Activated CD8-positive, alpha-beta memory T cell treated with anti-CD3 and anti-CD28 coated beads for 48 hours (primary cell): ENCODE measurements at places on chromosomes 7 and 10.

GRCh38 chr10:63206997-63207811 lies 74.1 kb downstream of the NRBF2 start:
- DNase-seq = no peak

DNA sequence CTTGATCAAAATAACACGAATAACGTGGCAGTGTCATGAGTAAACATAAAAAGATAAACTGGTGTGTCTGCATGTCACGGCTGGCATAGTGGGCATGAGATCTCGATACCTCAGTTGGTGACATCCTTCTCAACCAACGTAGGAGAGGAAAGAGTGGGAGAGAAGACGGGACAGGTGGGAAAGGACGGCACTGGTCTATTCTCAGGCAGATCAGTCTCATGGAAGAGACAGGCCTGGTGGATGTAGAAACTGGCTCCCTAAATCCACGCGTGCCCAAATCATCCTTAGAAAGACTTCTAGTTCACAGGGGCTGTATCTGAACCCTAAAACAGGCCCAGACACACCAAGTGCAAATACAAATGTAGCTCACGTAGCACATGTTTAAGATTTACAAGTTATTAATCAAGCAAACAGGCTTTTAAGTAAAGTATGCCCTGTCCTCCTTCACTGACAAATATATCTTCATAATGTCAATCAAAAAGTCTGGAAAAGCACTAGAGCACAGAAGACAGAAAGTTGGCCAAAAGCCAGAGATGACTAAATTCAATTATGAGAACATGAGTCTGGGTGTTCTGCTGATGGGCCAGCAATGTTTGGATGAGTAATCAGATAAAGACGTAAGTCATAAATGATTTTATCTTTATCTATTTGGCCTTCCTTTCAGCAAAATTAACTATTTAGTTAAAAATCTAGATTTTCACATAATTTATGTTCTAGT lies 56.3 kb downstream of the SFMBT2 start:
- DNase-seq = no peak

DNA sequence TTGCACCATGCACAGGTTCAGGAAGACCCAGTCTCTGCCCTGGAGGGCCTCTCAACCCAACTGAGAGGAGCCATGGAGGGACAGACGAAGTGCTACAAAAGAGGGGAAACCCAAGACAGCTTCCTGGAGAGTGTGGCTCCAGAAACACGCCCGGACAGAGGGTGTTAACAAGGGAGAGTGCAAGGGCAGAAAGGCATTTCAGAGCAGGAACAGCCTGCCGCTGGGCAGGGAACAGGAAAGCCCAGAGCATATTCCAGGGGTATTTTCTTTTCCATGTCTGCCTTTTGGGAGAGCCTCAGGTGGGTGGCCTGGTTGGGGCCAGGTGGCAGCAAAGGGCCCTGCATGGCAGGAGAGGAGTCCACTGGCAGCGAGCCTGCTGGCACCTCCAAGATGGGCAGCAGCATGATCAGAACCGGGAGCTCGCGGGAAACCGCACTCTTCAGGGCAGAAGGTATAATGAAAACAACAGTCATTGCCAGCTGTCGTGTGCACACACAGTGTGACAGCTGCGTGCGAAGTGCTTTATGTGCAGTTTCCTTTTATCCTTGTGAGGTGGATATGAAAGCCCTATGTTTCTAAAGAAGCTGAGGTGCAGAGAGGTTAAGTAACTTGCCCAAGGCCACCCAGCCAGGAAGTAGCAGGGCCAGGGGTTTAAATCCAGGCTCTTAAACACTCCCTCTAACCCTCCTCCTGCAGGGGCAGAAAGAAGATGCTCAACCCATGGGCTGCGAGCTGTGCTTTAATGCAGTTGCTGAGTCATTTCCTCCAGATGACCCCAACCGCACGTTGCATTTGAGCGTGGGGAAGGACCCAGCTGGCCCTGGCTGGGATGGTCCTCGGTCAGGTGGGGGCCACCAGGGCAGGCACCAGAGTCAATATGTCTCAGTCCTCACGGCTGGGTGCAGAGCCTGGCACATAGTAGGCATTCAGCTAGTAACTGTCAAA lies 128.6 kb downstream of the OAT start:
- DNase-seq = no peak

DNA sequence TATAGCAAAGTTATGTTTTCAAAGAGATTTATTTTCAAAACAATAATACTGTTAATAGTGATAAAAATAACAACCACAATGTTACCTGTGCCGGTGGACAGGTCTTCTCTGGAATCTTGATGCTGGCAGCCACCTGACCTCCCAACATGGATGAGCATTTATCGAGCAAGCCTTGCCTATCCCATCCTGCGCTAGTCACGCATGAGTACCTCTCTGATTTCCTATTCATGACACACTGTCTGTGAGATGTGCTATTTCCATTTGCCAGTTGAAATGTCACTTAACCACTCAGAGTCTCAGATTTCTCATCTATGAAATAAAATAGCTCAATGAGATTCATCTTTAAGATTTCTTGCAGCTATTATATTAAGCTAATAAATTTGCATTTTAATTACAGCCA lies 341.2 kb upstream of the VWC2 start:
- DNase-seq = no peak

GRCh38 chr10:84333864-84334451 lies 5.6 kb downstream of the CCSER2 start:
- peak; percentile 31 for DNase-seq

GRCh38 chr10:48519481-48520183 lies 85.2 kb downstream of the ARHGAP22 start:
- DNase-seq = no peak

DNA sequence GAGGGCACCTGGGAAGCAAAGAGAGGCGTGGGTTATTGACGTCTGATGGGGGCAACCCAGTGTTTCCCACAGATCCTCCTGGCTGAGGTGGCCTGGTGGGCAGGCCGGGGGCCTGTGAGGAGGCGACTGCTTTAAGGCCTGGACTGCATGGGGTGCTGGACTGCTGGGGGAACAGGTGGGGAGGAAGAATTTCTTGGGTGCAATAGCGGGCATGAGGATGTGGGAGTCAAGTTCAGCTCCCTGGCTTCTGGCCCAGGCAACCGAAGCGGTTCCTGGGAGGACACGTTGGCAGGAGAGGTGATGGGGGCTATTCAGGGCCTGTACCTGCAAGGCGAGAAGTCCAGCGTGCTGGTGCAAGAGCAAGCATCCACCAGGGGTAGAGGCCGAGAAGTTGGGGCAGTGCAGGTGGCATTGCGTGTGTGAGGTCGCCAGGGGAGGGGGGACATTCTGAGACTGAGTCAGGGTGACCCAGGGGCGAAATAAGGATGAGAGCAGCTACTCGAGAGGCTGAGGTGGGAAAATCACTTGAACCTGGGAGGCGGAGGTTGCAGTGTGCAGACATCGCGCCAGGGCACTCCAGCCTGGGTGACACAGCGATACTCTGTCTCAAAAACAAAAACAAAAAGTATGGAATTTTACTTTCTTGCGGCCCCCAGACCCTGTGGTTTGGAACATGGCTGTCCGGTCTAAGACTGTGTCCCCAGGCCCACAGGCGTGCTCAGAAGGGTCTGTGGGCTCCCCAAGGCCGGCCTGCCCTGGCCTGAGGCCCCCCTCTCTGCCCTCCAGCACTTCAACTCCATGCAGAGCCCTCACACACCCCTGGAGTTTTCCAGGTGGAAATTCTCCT lies 53.6 kb upstream of the ELN start:
- DNase-seq = no peak

- DNase-seq = no peak
Measured at GRCh38 chr7:95059842-95060313, 152.5 kb downstream of the PPP1R9A start.

GRCh38 chr7:158265743-158266080 lies 321.9 kb downstream of the PTPRN2 start:
- DNase-seq = no peak

DNA sequence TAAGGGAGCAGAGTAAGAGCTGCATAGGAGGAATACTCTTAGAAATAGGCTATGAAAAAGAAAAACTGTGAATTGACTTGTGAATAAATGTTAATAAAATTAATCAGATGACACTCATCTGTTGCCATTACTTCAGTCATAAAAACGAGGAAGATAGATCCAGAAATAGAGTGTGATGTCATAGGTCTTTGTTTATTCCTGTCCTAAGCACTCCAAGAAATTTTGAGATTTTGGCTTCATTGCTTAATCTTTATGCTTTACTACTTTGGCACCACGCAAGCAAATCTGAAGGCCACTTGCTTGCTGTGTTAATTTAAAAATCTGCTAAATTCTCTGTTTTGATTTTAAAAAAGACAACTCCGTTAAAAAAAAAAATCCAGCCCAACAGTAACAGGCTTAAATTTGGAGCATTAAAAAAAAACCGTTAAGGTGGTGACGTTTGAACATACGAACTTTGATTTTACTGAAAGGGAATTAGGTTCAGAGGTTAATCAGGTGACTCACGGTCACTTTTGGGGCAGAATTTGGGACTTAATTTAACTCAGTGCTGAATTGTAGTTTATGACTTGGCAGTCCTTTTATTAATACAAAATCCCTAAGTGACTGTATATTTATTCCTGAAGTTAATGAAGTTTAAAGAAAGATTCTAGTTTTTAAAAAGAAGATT lies 3.4 kb downstream of the IFRD1 start:
- no peak for DNase-seq

- no peak for DNase-seq
Measured at GRCh38 chr10:62071846-62072281, 170.4 kb downstream of the ARID5B start.

DNA sequence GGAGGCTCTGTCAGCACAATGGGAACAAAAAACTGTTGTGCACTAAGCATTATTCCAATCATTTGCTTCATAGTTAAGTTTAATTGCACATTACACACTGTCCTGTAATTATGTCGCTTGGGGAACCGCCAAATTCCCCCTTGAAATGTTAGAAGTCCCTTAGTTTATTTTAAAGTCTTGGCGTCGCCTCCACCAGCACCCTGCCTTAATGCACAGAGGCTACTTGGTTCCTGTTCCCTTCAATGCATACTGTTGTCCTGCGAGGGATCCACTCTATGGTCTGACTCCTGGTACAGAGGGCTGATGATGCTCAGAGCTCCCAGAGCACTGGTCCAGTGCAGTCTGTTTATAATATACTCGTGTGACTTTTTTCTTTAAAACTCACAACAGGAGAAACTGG lies 330.7 kb downstream of the ELMO1 start:
- no peak for DNase-seq

DNA sequence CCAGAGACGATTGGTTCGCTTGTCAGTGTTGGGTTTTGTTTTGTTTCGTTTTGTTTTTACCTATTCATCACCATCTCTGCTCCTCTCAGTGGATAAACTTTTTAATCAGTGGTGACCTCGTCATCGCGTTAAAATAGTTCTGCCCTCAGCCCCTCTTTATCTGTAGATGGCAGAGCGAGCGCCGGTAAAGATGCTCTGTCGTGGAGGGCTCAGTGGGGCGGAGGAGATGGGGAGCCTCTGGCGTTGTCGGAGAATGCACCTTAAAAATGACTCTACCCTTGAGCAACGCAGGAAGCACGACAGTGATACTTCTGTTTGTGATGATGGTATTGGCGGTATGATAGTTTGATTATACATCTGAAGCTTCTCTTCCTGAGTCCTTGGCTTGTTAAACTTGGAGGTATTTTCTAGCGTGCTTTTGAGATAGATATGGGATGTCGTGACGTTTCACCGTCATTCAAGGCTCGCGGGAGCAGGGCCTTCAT lies 554 bp downstream of the CSGALNACT2 start:
- no peak for DNase-seq

DNA sequence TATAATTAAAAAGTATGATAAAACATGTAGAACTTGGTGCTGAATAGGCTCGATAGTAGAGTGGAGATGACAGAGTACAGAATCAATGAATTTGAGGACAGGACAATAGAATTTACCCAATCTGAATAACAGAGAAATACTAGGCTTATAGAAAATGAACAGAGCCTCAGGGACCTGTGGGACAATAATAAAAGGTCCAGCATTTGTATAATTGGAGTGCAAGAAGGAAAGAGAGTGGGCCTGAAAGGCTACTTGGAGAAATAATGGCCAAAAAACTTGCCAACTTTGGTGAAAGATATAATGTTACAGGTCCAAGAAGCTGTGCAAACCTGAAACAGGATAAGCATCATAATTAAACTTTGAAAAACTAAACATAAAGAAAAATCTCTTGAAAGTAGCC lies 227.3 kb downstream of the CXCL12 start:
- no peak for DNase-seq

DNA sequence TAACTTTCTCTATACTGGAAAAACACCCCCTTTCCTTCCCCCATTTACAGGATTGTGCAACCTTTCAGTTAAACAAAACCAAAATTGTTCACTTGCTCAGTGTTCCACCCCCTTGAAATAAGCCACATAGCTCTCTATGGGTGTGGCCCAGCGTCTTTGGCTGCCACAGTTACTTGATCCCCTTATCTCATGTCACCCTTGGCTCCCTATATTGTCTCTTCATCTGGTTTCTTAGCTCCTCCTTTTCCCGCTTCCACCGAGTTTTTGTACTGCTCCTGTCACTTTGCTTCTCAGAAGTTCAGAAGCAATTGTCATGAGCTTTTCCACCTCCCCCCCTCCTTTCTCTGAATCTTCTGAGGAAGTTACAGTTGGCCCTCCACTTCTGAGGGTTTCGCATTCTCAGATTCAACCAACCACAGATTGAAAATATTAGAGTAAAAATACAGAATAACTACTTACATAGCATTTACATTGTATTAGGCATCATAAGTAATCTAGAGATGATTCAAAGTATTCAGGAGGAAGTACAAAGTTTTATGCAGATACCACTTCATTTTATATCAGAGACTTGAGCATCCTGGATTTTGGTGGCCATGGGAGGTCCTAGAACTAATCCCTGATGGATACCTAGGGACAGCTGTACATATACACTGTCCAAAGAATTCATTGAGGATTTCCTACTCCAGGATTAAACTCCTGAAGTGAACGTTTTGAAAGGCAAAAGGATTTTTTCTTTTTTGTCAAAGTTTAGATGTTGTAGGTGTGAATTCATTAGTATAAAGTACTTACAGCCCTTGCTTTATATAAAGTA lies 60.4 kb downstream of the ADD3 start:
- no peak for DNase-seq

DNA sequence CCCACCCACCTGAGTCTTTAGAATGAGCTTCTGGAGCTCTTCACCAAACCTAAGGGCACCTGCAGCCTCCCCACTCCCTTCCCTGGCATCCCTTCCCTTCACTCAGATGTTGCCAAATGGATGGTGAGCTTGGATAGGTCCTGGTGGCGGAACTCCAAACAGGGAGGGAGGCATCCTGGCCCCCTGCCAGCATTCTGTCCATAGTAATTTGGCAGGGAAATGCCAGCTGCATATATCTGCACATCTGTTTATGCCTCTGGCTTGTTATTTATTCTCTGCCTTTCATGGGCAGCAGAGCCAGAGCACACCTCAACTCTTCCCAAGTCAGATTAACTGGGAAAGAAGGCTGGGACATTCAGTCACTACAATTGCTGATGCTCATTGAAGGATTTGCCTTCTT lies 18.1 kb downstream of the KAZALD1 start:
- DNase-seq = no peak

- no peak for DNase-seq
Measured at GRCh38 chr10:7546385-7546967, 120.3 kb downstream of the ITIH5 start.

DNA sequence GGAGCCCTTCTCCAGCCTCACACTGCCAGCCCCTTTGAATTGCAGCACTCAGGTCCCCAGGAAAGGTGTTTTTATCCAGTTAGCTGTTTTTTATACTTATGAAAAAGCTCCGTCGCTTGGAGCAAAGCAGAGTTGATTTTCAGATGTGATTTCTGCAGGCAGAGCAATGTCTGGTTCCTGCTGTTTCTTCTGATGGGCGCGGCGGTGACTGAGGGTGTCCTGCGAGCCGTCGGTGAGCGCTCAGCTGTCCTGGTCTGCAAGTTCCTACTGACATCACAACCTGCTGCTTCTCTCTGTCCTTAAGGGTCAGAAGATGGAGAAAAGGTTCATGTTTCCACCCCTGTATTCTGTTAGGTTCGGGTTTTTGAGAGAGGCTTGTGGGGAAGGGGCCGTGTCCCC lies 109.6 kb upstream of the FAM20C start:
- DNase-seq = no peak

- no peak for DNase-seq
Measured at GRCh38 chr7:75869776-75870379, 9.0 kb upstream of the RHBDD2 start.
